Urothelium cell line (cell line): ENCODE measurements at places on chromosomes 12 and 14.

DNA sequence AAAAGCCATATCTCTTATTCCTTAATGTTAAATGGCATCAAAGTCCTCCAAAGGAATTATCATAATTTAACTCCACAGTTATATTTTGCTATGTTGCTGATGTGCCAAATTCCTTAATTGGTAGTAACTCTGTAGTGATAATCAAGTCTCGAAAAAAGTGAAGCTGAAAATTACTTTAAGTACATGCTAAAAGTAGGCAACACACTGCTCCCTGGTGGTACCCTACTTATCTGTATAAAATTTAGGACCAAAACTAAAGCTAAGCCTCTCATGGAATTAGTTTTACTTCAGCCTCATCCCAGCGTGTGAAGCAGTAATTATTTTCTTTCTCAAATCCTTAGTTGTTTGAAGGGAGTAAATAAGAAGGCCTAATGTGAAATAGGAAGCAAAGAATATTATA lies 132.8 kb downstream of the TTLL5 start:
- DNase-seq = no peak

DNA sequence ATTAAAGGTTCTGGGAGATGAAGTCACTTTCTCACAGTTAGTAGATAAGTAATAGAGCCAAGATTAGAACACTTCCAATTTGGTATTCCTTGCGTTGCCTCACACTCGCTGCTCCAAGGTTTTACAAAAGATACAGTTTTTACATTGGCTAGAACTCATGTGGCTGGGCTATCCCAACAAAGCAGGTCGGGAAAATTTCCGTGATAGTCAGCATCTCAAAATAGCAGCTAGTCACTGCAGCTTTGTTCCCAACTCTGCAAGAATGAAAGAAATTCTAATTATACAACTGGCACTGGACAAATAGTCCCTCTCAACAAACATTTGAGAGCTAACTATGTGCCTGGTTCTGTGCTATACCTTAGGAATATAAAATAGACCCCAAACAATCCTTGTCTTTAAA lies 24.6 kb upstream of the PPP1R12A start:
- DNase-seq = no peak

- DNase-seq = no peak
Observed at GRCh38 chr12:31523306-31523705, 67.6 kb downstream of the DENND5B start.

- no peak for DNase-seq
Observed at GRCh38 chr14:54370323-54371198, 26.2 kb upstream of the CDKN3 start.

DNA sequence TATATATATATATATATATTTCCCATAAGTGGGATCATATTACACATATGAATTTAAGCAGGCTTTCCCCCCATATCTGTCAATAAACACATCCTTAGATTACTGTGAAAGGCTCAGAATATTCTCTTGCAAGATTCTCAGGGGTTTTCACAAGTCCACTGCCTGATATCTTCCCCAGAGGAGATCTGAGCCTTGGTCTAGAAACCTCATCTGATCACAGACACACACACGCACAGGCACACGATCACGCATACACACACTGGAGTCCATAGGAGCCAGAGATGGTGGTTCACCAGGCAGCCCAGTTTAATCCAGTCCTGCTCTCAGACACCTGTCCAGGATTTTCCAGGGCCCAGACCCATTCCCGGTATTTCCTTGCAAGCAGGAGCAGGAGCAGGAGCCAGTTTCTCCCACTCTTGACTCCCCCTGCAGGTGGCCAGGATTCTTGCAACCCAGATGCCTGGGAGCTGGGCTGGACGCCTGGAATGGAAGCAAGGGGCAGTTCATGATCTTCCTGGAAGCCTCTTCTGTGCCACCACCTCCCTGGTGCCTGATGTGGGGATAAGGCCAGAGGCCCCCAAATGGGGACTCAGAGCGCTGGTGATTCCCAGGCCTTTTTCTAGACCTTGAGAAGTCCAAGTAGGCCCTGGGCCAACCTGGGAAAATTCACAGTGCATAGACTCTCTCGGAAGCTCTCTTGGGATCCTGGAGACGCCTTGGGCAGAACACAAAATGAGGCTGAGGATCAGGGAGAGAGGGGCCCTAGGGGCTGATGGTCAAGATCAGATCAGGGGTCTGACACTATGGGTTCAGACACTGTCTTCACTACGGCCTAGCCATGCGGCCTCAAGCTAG lies 16.5 kb upstream of the KRT78 start:
- DNase-seq = peak; percentile 86

- peak; percentile 58 for DNase-seq
Observed at GRCh38 chr14:95319312-95320077, at the start of gene CLMN. Gene CLMN (minus strand): TSS chr14:95319908. CDS start chr14:95319792, 116 bp downstream.

GRCh38 chr14:50013934-50014333 lies 102.4 kb downstream of the VCPKMT start:
- no peak for DNase-seq

- peak; percentile 65 for DNase-seq
Observed at GRCh38 chr12:94640134-94640928, 10.0 kb downstream of the TMCC3 start.

- peak; percentile 38 for DNase-seq
Observed at GRCh38 chr12:115223991-115224390, 540.0 kb upstream of the TBX3 start.
